OCI-LY7 (cell line): ENCODE measurements at places on chromosomes 6 and 20. TPM values are rescaled to one million over a fixed set of nuclear protein-coding genes. Genes with fewer than 3 reads are reported as not detected.
A peak's percentile ranks its signal among the peaks of the same experiment; 100 is the strongest.

DNA sequence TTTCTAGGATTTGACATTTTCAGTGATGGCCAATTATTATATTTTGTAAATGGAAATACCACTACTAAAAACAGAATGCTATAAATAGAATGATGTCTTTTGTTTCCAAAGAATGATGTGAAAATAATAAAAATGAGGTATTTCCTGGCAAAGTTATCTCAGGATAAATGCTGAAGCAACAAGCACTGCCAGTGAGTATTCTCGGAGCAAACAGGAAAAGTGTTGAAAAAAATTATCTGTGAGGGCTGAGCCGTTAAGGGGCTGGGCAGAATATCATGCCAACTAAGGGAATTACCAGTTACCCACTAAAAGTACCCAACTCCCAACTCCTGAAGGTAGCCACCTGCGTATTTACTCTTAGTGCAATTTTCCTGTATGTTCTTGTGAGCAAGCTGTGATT, 23.6 kb upstream of the SCAF8 start:
- DNase-seq = no peak

- DNase-seq = no peak
Measured at GRCh38 chr20:59223182-59223601, 59.6 kb downstream of the ZNF831 start.

DNA sequence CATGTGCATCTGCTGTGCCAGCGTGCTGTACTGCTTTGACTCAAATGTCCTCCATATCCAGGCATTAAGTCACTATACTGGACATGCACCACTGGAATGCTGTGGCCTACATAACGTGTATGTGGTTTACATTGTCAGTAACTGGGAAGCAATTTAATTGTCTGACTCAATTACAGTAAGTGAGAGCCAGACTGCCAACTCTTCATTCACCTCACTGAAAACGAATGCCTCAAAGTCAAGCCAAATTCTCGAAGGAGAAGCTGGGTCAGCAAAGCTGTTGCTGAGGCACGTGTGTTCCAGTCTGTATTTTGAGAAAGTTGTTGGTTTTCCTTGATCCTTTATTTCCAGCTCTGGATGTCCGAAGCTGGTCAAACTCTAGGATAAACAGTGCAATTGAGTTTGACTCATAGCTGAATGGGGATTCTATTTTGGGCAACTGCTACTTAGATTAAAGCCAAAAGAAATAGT, 534.3 kb downstream of the COL12A1 start:
- DNase-seq = no peak

- DNase-seq = no peak
Measured at GRCh38 chr6:71490876-71491275, 202.3 kb downstream of the OGFRL1 start.

DNA sequence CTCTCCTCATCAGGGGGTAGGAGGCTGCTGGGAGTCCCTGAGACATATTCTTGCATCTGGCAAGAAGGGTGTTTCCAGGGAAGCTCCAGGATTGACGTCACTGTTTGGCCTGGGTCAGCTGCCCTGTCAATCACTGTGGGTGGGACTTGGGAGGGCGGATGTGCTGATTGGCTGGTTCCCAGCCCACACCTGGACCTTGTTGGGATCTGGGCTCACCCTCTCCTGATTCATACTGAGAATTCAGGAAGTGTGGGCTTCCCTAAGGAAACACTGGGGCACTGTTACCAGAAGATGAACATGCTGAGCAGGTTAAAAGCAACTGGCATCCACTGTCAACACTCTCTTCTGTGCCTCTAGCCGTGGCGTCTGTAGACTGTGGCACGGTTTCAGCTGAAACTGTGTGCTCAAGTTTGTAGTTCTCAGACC, 36.5 kb downstream of the CDH26 start:
- no peak for DNase-seq

DNA sequence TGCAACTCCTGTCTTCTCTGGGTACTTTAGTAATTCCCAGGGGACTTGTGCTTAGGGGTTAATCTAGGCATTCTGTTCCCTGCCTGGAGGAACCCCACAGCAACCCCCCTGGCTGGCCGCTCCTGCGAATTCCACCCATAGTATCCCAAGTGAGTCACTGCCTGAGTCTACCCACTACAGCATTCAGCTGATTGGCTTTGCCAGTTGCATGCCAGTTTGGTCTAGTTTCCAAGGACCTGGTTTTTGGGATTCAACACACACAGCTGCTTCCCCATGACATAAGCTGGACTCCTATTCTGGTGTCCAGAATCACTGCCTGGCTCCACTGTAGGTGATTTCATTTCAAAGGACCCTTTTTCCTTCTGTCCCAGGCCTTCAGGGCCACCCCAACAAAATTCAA, 40.3 kb downstream of the PLCG1 start:
- no peak for DNase-seq

DNA sequence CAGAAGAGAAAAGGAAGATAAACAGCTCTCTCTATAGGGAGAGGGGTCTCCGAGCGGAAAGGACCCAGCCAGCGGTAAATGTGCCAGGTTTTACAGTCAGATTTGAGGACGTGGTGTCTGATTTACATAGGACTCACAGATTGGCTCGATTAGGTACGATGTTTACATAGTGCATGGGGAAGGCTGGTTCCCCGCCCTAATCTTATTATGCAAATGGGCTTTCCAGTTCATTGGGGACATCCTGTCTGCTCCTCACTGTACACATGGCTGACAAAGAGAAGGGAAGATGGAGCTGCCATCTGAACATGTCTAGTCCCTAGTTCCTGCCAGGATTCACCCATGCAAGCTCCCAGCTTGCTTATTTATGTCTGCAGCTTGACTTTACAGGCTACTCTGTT, 119.9 kb downstream of the RNF144B start:
- peak; percentile 24 for DNase-seq

DNA sequence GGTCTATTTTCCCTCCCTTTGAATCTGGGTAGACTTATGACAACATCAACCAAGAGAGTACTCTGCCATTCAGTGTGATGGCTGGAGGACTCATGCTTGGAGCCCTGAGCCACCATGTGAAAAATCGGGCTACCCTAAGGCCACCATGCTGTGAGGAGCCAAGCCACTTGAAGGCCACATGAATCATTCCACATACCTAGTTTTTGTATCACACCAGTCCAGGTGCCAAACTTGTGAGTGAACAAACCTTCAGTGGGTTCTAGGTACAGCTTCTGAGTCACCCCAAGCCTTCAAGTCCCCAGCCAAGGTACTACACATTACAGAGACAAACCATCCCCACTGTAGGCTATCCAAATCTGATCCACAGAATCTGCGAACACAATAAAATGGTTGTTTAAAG, 37.4 kb upstream of the E2F3 start:
- DNase-seq = no peak

GRCh38 chr20:2833761-2834160, 6.7 kb downstream of the PCED1A start:
- DNase-seq = no peak

GRCh38 chr6:25872814-25873213, 1.2 kb downstream of the SLC17A3 start:
- DNase-seq = no peak

GRCh38 chr20:25465243-25466135, 58.0 kb downstream of the GINS1 start:
- no peak for DNase-seq

- no peak for DNase-seq
Measured at GRCh38 chr6:148217921-148218320, 124.7 kb upstream of the SASH1 start.

DNA sequence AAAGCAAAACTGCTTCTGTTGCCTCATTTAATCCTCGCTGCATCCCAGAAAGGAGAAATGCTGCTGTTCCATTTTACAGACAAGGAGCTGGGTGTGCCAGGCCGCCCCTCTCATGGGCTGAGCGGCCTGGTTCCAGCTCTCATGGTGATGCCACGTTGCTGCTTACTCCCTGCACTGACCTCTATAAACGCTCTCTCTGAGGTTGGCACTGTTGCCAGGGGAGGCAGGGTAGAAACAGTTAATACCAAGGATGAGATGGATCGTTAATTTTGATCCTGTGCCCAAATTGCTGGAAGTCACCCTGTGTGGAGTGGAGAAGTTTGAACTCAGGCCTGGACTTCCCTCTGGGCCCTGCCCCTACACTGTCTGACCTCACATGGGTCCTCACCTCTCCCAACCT, 25.6 kb downstream of the SIRPA start:
- DNase-seq = no peak

- DNase-seq = no peak
Measured at GRCh38 chr20:10250902-10251301, 32.3 kb downstream of the SNAP25 start.

- no peak for DNase-seq
Measured at GRCh38 chr6:48959251-48960060, 503.6 kb downstream of the MMUT start.

GRCh38 chr6:121770943-121771342, 335.5 kb downstream of the GJA1 start:
- DNase-seq = no peak

GRCh38 chr6:56292505-56293181, 45.3 kb upstream of the COL21A1 start:
- peak; percentile 7 for DNase-seq

DNA sequence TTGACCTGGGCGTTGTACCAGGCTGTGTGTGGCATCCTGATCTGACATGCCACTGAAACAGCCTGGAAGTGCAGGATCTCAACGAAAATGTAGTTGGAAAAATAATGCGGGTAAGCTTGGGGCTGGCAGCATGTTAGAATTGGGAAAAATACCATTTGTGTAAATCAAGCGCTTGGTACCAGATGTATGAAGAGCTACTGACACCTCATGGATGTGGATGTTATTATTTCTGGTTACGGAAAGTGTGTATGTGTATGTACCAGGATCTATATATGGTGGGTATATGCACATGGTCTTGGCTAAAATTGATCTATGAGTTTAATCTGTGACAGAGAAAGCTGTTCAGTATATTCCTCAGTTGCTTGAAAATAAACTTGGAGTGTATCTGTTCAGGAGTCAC, 22.7 kb downstream of the HIVEP1 start:
- DNase-seq = no peak

- no peak for DNase-seq
Measured at GRCh38 chr20:59972037-59972801, 14.0 kb downstream of the CDH26 start.

GRCh38 chr6:69866351-69866769, at the start of gene COL19A1:
COL19A1 (plus strand) TSS chr6:69866556; CDS start chr6:69879568, 13,012 bp downstream.
- peak; percentile 41 for DNase-seq

- DNase-seq = no peak
Measured at GRCh38 chr6:5199283-5199682, 61.5 kb downstream of the LYRM4 start.

DNA sequence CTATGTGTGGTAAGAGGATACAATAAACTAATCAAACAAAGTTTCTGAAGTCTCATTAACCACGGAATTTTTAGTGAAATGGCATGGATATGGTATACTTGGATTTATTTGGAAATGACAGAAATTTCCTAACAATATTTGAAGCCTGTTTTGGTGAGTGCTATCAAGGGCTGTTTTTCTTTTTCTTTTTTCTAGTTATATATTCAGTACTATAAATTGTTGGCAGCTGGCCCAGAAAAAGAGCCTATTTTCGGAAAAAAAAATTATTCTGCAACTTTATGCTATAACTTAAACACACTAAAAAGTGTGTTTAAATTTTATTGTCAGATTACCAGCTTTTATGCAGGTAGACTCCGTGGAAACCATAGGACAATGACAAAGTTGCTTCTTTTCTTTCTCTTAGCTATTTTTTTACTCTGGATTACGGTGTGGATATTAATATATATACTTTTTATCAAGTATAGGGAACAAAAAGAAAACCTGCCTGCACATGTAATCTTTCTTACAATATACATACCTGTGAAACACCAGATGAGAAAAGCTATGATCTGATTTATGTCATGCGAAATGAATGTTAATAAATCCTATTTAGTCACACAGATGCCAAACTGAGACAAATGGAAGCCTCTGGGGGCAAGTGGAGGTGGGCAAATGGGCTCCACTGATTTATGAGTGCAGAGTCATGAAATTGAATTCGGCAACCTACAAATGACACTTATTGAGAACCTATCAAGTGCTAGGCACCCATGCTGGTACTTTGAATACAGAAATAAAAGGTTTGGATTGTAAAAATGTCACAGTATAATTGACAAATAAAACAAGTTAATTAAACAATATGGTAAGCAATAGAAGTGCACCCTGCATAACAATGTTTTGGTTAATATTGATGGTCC, 919.5 kb upstream of the FLRT3 start:
- DNase-seq = no peak

GRCh38 chr6:165055231-165055630, 254.2 kb downstream of the C6orf118 start:
- DNase-seq = no peak

DNA sequence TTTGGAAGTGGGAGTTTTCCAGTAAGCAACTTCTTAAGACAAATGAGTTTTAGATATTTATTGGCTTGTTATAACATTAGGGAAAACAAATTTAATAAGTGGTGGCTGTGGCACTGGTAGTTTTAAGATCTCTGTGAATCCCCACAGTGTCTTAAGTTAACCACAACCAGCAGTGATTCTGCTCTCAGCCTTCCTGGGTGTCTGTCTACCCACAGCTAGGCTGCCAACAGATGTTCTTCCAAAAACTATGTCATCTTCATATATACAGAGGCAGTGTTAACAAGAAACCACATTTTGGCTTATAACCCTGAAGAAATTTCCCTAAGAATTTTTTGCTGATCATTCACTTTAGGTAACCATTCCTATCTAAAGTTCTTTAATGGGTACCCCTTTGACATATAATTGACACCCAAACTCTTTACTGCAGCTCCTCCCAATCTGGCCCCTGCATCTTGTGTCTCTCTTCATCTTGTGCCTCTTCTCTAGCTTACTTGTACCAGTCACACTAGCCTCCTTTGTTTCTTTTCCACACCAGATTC, 52.7 kb downstream of the TOP1 start:
- no peak for DNase-seq

- no peak for DNase-seq
Measured at GRCh38 chr6:108168090-108168463, 2.3 kb downstream of the NR2E1 start.

- peak; percentile 18 for DNase-seq
Measured at GRCh38 chr6:85676086-85676729, 33.5 kb upstream of the SYNCRIP start.

DNA sequence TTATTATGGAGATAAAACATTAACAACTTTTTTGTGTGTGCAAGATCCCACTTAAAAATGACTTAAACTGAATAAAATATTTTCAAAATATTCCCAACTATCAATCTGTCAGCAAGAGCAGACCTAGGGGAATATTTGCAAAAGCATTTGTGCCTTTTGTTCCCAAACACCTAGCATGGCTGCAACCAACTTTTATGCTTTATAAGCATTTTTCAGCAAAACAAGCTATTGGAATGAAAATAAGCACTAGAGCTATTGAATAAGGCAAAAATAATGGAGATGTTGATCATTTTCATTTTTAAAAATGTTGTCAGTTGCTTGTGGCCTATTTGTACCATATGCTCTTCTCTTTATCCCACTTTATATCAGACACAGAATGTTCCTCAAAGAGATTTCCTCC, 28.2 kb upstream of the CEP162 start:
- DNase-seq = no peak

DNA sequence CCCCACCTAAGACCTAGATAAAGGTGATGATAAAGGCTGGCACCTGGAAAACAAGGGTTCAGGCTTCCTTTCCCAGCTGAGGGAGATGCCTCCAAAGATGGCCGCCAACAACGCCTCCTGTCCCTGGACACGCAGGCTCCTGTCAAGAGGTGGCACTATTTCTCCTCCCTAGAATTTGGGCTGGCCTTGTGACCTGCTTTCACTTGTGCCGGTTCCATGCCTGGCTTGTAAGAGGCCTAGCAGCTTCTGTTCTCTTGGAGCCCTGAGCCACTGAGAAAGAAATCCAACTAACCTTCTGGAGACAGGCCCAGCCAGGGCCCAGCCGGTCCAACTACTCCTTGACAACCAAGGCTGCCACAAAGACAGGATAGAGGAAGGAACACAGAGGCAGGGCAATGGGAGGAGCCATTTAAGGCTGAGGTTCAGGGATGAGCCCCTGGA, 60.2 kb upstream of the RALY start:
- DNase-seq = peak; percentile 35

The GRIK2 gene
- not detected in 2 replicates for total RNA-seq

The SYNDIG1 gene
- not detected in 2 replicates for total RNA-seq

The ZNF165 gene
- total RNA-seq = 3.1 and 3.2 TPM in 2 replicates
